ENCODE measurements at places on chromosomes 6 and 20.
A peak's percentile ranks its signal among the peaks of the same experiment; 100 is the strongest.

DNA sequence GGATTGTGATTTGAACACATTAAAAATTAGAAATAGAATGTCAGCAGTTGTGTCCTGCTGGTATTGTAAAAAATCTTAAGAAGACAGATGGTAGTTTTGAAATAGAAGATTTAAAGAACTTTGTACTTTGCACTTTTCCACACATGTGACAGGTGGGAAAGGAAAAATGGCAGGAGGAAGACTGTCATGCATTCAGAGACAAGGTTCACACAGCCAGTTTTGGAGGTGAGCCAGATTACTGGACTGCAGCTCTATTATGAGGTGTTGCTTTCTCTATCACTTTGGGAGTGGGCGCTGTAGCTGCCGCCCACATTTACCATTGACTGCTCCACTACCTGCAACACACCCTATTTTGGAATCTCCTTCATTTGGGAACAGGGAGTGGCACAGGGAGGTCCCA, 12.1 kb upstream of the NDUFAF4 start:
- DNase-seq = no peak

- DNase-seq = no peak
Observed at GRCh38 chr6:13089296-13089994, 238.9 kb downstream of the TBC1D7 start.

DNA sequence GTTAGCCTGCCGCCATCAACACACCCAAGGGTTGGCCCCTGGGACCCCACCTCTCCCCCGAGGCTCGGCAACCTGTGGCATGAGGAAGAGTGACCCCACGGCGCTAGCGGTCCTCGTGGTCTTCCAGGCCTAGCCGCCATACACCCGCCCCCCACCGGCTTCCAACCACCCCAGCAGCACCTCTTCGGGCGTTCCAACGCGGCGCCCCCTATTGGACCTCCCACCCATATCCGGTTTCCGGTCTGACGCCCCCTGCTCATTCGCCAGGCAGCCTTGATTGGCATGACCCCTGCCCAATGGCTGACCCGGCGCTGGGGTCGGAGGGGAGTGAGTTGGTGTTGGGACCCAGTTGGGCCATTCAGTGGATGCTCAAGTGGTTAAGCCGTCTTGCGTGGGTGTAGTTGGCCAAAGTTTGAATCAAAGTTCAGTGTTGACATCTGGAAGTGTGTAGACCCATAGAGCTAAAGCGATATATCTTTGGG, at the start of gene GNAS-AS1:
Gene GNAS-AS1, minus strand, starts transcription at position 210 of the 482 bp plus-strand sequence.
- DNase-seq = peak; percentile 18

- DNase-seq = no peak
Observed at GRCh38 chr6:90173262-90173925, 123.2 kb downstream of the BACH2 start.

- no peak for DNase-seq
Observed at GRCh38 chr20:63175038-63175895, 40.7 kb downstream of the YTHDF1 start.

DNA sequence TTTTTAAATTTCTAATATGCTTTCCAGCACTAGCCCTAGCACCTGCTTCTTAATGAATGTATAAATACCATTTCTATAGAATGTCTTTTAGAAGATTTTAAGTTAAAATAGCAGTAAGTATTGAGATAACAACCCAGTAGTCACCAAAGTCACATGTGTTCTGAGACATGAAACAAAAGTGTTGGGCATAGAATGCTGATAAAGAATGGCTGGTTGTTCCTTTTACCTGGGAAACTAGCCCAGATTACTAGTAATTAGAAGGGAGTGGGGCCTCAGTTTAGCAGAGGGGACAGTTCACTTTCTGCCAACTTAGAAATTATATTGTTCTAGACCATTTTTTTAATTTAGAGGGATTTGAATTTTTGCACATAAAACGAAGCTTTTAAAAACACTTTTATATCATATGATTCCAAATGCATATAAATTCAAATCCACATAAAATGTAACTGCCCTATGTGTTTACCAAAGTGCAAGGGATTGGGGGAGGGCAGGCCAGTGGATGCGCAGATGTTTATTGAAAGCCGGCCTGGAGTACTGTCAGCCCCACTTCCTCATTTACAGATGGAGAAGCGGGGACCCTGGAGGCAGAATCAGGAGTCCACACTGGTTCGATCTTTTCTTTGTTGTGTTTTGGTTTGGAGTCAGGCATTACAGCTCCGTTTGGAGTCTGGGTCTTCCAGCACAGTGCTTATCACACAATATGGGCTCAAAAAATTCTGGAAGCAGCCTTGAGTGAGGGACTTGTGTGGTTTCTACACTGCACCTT, 139.8 kb downstream of the ZDHHC14 start:
- no peak for DNase-seq

DNA sequence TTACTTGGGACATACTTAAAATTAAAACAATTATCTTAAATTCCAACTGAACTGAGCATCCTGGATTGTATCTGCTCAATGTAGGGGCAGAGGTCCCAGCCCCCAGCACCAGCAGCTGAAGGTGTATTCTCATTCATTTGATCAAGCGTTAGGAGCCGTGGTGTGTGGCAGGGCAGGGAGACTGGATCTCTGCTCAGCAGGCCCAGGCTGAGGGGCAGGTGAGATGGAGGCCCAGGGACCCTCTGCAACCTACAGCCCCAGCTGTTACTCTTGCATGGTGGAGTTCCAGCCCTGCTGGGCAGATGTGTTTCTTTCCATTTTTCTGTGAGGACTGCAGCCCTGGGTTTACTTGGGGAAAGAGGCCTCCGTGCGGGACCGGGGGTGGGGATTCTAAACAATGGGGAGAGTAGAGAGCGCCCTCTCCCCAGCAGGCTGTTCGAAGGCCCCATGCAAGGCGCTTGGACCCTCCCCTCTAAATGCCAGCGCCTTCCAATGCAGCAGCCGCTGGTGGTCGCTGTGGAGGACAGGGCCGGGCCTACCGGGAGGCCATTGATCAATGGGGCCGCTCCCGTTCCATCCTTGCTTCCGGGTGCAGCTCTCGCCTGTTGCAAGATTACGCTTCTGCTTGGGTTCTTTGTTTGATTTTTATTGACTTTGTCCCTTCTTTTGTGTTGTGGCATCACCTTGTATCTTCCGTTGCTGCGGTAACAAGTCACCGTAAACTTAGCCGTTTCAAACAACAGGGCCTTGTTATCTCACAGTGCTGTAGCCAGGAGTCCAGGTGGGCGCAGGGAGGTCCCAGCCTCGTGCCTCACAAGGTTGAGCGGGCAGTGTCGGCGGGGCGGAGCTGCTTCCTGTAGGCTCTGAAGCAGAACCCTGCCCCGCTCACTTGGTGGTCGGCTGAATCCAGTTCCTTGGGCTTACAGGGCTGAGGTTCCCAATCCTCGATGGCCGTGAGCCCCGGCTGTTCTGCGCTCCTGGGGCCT, 134.8 kb upstream of the PHACTR3 start:
- no peak for DNase-seq

GRCh38 chr6:29611426-29611825, 21.6 kb downstream of the GABBR1 start:
- peak; percentile 44 for DNase-seq

- DNase-seq = no peak
Observed at GRCh38 chr6:124356811-124357210, 553.1 kb downstream of the NKAIN2 start.

GRCh38 chr6:16691324-16691723, 69.9 kb downstream of the ATXN1 start:
- DNase-seq = no peak

GRCh38 chr20:62365814-62366369, 1.2 kb downstream of the LAMA5 start:
- DNase-seq = no peak

DNA sequence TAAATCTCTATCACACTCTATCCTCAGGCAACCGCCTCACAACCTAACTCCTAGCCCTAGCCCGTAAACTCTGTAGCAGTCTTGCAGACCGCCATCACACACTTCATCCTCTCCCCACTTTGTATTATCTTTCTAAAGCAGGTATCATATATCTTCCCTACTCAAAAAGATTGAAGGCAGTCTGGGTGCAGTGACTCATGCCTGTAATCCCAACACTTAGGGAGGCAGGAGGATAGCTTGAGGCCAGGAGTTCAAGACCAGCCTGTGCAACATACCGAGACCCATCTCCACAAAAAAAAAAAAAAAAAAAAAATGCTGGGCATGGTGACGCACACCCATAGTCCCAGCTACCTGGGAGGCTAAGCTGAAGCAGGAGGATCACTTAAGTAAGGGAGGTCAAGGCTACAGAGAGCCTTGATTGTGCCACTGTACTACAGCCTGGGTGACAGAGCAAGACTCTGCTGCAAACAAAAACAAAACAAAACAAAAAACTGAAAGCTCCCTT, 22.9 kb downstream of the RANBP9 start:
- DNase-seq = no peak

DNA sequence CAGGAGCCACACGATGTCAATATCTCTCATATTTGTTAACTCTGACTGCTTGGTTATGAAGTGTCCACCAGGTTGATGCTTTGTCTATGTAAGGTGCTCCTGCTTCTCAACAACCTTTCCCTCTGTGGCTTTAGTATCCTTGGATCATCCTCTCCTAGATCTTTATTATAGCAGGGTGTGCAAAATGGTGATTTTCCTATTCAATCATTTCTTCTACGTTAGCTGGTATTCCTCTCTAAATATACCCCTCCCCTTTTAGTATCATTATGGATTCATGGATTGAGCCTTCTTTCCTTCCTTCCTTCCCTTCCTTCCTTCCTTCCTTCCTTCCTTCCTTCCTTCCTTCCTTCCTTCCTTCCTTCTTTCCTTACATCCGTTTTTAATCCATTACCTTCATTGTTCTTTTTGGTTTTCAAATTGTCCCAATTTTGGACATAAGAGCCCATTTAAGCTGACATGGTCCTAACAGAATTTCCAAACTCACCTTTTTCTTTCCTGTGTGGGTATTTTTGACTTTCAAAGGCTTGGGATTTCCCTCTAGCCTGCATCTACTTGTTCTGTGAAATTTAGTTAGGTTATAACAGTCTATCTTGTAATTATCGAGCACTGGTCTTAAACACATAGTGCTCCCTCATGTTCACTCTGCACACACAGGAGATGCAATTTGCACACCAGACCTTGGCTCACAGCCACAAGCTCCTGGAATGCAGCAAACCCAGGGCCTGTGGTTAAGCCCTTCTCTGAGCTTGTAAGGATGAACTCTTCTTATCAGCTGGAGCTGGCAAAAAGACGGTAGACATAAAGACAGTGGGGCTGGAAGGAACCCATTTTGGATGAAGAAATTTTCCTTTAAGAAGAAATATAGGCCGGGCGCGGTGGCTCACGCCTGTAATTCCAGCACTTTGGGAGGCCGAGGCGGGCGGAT, 109.9 kb downstream of the SLC24A3 start:
- DNase-seq = no peak

DNA sequence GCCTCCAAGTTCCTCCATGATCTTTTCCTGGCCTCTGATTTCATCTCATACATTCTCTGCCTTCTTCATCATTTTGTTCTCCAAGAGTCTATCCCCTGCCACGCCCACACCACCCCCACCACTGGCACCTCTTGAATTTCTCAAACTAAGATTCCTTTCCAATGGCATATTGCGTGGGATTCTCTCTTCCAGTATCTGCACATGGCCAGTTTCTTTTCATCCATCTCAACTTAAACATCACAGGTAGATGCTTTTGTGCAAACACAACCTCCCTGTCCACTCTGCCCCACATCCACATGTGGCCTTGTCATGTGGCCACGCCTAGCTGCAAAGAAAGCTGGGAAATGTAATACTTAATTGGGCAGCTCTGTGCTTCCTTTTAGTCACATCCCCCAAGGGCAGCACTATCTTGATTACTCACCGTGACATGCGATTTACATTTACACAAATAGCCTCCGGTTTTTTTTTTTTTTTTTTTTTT, 33.4 kb upstream of the ZMYND8 start:
- DNase-seq = no peak

DNA sequence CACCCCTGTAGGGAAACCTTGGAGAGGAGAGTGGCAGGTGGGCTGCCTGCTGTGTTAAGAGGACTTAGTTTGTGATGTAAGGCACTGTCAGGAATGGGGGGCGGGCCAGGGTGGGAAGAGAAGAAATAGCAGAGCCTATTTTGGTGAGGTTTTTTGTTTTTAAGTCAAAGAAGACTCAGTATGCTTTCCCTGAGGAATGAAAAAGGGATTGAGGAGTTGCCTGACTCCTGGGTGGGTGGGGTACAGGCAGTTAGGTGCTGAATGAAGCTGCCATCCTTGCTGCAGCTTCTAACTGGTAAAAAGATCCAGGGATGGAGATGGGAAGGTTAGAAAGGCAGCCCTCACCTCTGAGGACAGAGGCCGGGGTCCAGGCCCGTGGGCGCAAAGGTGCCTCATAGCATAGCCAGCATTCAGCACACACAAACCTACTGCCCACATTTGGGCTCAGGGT, 37.9 kb downstream of the PLCG1 start:
- DNase-seq = no peak

DNA sequence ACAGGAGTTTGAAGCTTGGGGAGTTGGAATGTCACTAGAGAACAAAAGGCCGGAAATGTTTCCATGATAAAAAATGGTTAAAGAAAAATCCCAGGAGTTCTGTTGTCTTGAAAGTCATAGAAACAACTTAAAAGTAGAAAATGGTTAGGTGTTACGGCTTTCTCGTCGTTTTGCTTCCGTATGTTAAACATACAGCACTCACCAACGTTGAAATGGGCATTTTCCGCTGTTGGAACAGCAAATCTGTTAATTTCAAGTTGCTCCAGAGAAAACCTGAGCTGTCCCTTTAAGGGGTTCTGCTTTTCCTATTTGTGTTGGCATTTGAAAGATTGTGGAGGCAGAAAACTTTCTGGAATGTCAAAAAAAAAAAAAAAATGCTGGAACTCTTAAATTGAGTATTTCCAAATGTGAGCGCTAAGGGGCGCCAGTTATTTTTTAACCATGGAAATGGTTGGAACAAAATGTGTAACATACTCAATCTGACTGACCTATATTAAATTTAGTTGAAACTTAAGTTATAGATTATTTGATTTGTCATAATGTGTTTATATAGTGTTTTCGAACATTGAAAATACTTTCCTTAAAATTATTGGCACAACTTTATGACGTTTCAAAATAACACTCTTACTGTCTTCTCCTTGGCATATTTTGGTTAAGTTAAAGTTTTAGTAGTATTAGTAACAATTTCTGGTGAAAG, 2.2 kb downstream of the QKI start:
- peak; percentile 39 for DNase-seq

- DNase-seq = peak; percentile 24
Observed at GRCh38 chr6:142842418-142843261, 102.3 kb downstream of the HIVEP2 start.

DNA sequence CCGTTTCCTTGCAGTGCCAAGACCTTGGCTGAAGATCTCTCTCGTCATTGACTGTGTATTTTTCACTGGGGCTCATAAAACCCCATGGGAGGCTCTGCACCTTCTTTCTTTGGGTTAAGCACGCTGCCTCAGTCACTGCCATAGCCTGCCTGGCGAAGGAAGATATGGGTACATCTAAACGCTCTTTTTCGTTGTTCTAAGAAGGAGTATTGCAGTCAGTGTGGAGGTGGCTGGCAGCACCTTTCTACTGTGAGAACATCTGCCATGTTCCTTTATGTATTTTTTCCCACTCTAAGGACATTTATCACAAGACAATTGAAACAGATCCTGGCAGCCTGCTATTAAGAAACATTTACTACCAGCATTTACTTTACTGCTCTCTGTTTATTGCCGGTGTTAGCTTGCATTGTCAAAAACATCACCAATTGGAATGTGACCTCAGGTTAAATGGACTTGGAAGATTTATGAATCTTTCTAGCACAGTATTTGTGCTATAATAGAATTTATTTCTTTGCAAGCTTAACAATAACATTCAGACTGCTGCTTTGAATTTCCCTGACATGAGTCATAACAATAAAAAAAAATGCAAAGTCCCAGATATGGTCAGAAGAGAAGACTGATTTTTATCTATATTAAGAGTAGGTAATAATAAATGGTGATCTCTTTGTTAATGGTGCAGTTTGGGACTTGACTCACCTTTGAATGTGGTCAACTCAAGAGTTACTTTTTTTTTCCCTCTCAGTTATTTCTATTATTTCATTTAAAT, 62.2 kb upstream of the CLDN20 start:
- DNase-seq = no peak
